ENCODE measurements at places on chromosomes 4 and X. TPM values are rescaled to one million over a fixed set of nuclear protein-coding genes. Genes with fewer than 3 reads are reported as not detected.

- peak overlapping the region; percentile 59 for H3K4me3 ChIP-seq
Measured at GRCh38 chr4:184383497-184384055, 90.8 kb downstream of the IRF2 start.

DNA sequence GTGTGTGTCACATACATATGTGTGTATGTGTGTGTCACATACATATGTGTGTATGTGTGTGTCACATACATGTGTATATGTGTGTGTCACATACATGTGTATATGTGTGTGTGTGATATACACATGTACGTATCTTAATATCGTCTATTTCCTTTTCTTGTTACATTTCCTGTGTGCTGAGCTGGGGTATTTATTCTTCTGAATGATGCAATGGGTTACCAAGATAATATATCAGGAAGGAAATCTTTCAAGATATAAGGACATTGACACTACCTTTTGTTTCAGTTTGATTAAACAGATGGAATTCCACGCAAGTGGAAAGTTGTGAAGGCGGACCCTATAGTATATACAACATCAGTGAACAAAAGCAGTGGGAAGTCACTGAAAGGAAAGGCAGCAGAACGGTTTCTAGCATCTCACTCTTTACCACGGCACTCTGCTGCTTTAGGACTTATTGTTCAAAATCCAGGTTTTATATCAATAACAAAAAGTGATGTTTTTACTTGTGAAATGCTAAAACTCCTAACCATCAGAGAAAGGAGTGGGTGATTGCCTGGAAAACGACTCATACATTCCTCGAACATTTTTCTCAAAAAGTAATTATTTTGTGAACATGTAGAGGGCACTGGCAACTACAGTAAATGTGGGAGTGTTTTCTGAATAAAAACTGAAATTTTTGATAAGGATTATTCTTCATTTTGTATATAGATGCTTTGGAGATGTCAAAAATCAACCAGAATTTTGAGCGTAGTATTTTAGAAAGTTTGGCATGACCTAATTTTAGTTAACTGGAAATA is 43.1 kb upstream of the IL21 start:
- no peak for DNase-seq
- H3K36me3 ChIP-seq: no peaks in the 10 kb centered on the region
- no peak overlapping the region for H3K4me3 ChIP-seq
- H3K27me3 ChIP-seq: no peaks in the 10 kb centered on the region
- peaks cover 22% of the 10 kb centered on the region for H3K4me1 ChIP-seq

DNA sequence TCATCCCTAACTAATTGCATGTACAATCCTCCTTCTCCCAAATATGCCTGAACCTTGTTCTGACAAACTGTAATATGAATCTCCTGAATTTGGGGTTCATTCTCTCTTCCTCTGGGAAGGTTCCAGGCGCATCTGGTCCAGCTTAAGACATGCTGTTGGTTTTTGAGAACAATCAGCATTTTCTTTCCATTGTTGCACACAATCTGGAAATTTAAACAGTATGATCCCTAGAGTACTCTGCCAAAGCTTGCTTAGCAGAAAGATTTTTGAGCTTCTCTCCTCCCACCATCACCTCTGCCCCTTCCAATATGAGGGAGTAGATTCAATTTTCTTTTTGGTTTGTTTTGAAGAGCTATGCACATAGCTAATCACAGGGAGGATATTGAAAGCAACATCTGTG is 50.1 kb downstream of the SRPX start:
- H3K4me3 ChIP-seq: no peak overlapping the region
- no peaks in the 10 kb centered on the region for H3K27me3 ChIP-seq
- no peak for DNase-seq
- no peaks in the 10 kb centered on the region for H3K4me1 ChIP-seq
- no peak overlapping the region for H3K27ac ChIP-seq

PDE6B gene
- total RNA-seq: 8.2 TPM
